ENCODE measurements at places on chromosomes 2 and 18.

DNA sequence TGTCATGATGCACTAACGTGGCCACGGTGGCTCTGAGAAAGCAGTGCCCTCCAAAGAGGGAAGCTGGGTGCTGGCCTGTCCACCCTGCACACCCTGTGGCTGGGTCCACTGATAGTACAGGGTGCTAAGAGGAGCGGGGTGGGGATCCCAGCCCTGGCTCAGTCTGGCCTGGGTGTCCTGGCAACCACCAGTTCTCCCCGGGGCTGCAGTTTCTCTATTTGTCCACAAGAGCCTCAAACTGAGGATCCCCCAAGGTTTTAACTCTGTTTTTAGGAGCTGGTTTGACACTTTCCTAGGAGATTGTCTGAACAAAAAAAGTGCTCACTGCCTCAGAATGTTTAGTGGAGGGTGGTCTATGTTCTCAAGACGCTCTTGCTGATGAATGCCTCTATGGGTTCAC is 29.0 kb downstream of the EDAR start:
- DNase-seq, result no peak

GRCh38 chr2:162556996-162557395 is 213.1 kb downstream of the GCA start:
- no peak for DNase-seq

GRCh38 chr2:216394881-216395280 is 17.4 kb upstream of the SMARCAL1 start:
- DNase-seq, result no peak

GRCh38 chr2:159982270-159982669 is 80.1 kb downstream of the PLA2R1 start:
- no peak for DNase-seq

- no peak for DNase-seq
These were observed 33.1 kb downstream of the BCL11A start for GRCh38 chr2:60520151-60520876.

DNA sequence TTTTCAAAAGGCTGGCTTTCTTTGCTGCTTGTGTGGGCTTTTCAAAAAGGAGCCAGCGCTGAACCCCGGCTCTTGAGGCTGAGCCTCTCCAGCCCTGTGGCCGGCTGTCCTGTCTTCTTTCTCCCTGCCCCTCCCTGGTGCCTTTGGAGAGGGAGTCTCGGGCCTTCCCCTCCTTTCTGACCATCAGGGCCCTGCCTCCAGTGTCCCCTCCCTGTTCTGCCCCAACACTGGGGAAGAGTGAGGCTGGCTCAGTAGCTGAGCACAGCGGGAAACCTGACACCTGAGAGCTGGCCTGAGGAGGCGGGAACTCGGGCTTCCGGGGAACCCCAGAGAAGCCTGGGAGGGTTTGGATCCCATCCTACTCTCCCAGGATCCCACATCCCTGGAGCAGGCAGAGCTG is 232.1 kb downstream of the LOXHD1 start:
- no peak for DNase-seq

- no peak for DNase-seq
These were observed 104.4 kb downstream of the TLK1 start for GRCh38 chr2:171056307-171056706.

GRCh38 chr2:2146969-2147900 is 183.8 kb downstream of the MYT1L start:
- no peak for DNase-seq

DNA sequence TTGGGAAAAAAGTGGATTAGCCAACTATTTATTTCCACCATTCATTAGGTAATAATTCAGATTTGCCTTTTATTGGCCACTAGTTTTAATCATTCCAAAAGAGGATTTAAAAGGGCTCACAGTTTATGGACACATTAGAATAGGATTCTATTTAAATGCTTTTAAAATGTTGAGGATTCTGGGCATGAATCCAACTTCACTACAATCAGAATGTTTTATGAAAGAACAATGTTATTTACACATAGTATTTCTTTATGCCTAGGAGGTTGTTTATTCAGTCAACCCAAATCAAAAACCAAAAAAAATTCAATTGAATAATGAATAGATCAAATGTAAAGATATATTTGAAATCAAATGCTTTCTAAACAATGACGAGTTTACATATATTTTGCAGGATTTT is 232.2 kb downstream of the GULP1 start:
- DNase-seq, result no peak

DNA sequence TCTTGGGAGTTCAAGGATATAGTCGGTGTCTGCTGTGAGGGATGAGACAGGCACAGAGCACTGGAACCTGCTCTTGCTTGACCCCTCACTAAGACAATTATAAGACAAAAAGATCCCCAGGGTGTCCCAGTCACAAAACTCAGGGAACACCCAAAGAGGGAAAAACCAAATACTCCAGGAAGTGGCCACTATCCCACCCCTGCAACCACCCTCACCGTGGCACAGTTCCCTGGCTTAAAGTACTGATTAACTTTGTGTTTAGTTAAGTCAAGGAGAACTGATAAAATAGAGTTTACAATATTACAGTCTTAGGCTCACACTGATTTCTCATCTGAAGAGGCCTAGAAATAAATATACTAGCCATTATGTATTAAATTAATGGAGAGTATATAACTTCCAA is 13.5 kb downstream of the IL36B start:
- no peak for DNase-seq

DNA sequence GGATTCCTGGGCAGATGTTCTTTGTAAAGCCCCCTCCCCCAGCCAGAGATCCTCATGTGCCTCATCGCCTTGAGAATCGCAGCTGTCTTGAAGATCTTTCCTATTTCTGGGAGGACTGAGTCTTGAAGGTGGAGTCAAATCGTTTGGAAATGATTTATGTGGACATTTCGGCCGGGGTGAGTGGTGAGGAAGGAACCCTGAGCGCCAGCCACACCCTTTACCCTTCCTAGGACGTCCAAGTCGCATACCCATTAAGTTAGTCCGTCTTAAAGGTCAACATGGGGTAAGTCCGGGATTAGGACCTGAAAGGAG is 84.9 kb upstream of the ZCCHC2 start:
- no peak for DNase-seq

GRCh38 chr2:30741576-30741975 is 65.7 kb downstream of the CAPN13 start:
- no peak for DNase-seq

DNA sequence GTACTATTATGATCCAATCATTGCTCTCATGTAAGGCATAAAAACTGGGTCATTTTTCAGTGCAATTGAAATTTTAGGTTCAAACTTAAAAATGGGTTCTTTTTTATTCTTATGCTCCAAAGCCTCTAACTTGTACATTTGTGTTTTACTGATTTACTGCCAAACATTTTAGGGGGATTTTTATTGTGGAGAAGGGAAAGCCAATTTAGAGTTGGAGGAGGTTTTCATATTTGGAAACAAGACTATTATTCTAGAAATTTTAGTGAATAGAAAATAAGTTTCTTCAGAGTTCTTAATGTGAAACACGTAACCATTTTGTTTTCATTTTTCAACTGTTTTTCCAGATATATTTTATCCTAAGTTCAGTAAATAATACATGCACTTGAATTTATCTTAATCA is 138.6 kb downstream of the DOCK10 start:
- no peak for DNase-seq

GRCh38 chr2:16739778-16740581 is 74.3 kb upstream of the CYRIA start:
- no peak for DNase-seq
